Fibroblast of the aortic adventitia (primary cell): ENCODE measurements at places on chromosomes 13 and 19.

- peak; percentile 23 for DNase-seq
Observed at GRCh38 chr19:2309734-2310362, 1.9 kb upstream of the LINGO3 start.

GRCh38 chr13:113730258-113730691 lies 28.8 kb upstream of the TMEM255B start:
- no peak for DNase-seq

- peak; percentile 2 for DNase-seq
Observed at GRCh38 chr13:22064854-22065620, 394.2 kb downstream of the FGF9 start.

- peak; percentile 56 for DNase-seq
Observed at GRCh38 chr13:93625536-93625935, 398.9 kb downstream of the GPC6 start.

- no peak for DNase-seq
Observed at GRCh38 chr19:18223860-18224524, 2.2 kb downstream of the PDE4C start.

DNA sequence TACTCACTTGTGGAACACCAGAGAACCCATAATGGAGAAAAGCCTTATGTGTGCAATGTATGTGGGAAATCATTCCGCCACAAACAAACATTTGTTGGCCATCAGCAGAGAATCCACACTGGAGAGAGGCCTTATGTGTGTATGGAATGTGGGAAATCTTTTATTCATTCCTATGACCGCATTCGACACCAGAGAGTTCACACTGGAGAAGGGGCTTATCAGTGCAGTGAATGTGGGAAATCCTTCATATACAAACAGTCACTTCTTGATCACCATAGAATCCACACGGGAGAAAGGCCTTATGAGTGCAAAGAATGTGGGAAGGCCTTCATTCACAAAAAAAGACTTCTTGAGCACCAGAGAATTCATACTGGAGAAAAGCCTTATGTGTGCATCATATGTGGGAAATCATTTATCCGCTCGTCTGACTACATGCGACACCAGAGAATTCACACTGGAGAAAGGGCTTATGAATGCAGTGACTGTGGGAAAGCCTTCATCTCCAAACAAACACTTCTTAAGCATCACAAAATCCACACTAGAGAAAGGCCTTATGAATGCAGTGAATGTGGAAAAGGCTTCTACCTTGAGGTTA lies 10.9 kb downstream of the ZNF549 start:
- no peak for DNase-seq

- no peak for DNase-seq
Observed at GRCh38 chr19:4403005-4403761, 743 bp downstream of the CHAF1A start.

DNA sequence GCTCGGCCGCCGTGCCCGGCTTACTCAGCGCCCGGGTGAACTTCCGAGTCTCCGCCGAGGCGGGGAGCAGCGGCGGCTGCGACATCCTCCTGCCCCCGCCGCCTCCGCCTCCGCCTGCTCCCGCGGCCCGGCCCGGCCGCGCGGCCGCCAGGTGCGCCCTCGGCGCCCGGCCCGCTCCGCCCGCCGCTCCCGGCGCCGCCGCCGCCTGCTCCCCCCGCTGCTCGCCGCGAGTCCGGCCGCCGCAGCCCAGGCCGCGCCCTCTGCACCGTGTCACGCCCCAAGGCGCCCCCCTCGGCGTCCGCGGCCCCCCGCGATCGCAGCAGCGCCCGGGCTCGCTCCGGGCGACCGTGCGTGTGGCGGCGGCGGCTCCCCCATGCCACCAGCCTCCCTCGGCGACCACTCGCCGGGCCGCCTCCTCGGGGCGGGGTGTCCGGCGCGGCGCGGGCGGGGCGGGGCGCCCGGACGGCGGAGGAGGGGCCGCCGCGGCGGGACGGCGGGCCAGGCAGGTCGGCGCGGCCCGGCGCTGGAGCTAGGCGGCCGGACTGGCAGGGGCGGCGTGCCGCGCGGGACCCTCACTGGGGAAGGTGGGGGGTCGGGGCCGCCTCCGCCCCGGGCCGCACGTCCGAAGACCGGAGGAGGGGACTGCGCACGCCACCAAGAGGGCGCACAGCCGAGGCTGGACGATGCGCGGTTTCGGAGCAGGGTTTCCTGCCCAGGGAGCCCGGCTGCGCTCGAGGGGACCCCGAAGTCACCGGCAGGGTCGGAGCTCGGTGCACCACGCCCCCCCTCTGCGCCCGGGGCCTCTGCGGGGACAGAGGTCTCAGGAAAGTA lies 108.6 kb upstream of the DOCK9 start:
- DNase-seq = peak; percentile 39

- no peak for DNase-seq
Observed at GRCh38 chr13:109126178-109126577, 496.8 kb downstream of the MYO16 start.

GRCh38 chr13:65937251-65937650 lies 1292.9 kb downstream of the PCDH9 start:
- DNase-seq = no peak

DNA sequence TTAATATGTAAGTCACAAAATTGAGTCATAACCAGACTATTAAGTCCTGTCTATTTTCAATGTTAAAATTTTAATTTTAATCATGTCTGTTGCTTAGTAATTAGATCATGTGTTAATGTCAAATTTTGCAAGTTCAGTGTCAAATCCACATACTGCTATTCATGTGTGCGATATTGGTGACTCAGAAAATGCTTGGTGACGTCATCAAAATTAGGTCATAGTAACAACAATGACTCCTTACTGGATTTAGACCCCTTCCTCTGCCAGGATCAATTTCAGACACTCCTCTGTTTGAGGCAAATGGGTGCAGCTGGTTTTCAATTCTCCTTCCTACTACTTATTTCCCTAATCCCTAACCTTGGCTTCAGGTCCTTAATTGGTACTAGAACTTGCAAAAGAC lies 1394.3 kb upstream of the SLC10A2 start:
- no peak for DNase-seq
